Eye (tissue), 1 donor: ENCODE measurements at places on chromosomes 16 and 17.

DNA sequence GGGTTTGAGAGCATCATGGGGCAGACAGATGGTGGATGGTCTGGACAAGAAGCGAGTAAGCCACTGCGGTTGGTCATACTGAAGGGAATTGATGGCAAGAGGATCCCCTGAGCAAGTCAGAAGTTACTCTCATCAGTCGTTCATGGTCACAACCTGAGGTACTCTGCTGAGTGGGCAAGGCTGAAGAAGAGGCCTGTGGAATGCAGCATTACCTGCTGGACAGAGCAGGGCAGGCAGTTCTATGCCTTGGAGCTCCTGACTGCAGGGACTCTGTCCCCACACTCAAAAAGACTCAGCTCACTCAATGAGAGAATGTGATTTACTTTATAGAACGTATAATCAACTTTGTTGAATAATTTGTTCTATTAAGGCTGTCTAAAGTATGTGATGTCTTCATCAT, 28.3 kb downstream of the ALDH3A2 start:
- DNase-seq = no peak

DNA sequence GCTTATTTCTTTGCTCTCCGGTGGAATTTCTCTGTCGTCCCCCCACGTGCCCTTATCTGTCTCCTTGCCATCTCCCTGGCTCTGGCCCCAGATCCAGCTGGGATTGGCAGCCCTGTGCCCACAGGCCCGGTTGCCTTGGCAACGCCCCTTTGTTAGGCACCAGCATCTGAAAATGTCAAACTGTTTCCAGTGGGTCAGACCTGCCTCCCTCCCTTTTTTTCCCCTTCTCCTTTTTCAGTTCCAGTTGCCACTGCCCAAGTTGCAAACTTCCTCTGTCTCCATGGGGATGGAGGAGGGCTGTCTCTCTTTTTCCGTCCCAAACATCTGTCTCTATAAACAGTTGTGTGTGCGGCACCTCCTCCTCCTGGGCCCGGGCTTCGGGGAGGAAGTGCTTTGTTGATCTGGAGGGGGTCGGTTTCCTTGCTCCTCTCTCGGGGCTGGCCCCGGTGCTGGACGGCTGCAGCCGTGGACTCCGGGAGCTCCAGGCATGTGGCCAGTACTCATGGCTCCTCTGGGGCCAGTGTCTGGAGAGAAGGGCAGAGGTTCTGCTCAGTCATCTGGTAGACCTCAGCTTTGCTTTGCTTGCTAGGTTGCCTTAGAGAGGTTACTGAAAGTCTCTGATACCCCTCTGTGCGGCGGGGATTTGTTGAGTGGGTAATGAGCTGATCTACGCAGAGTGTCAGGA, 35.3 kb downstream of the SOCS3 start:
- DNase-seq = peak; percentile 87

DNA sequence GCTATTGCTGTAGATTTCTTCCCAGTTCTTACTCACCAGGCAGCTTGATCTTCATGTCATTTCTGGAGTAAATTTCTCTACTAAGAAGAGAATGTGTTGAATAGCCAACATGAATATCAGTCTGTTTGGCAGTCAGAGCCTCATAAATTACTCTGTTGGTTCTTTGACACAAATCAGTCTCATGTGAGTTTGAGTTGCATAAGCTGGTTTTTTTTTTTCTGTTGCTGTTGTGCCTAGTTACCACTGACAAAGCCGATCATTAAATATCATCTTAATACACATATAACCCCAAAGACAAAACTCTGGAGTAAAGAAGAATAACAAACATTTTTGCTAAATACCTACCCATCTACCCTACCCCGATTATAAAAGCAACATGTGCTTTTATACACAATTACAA, 240.5 kb upstream of the KCNJ16 start:
- DNase-seq = no peak

DNA sequence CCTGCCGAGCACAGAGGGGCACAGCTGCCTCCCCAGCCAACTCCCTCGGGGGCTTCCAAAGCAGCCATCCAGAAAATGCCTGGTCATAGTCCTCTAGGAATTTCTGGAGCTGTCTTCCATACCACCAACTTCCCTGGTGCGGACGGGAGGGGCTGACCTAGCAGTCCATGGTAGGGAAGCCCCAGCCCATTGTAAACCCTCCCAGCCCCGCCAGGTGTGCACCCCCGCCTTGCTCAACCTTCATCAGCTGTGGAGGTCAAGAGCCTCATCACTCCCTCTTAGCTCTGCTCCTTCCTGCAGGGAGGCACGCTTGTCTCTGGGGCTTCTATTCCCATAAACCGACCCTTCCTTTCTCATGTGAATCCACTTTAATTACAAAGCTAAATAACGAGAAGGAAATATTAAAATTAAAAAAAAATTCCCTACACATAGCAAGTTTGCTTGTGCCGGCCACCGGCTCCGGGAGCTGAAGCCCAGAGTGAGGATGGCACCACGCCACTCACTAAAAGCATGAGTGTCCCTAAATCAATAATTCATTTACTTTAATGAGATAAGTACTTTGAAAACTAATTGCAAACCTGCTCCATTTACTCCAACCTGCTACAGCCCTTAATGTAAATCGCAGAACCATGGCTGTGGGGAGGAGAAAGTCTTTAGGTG, 181.4 kb downstream of the ENGASE start:
- peak; percentile 25 for DNase-seq

- peak; percentile 3 for DNase-seq
Observed at GRCh38 chr16:25108054-25108453, 3.5 kb upstream of the LCMT1 start.

- no peak for DNase-seq
Observed at GRCh38 chr16:88734361-88734728, 28.0 kb downstream of the CTU2 start.

DNA sequence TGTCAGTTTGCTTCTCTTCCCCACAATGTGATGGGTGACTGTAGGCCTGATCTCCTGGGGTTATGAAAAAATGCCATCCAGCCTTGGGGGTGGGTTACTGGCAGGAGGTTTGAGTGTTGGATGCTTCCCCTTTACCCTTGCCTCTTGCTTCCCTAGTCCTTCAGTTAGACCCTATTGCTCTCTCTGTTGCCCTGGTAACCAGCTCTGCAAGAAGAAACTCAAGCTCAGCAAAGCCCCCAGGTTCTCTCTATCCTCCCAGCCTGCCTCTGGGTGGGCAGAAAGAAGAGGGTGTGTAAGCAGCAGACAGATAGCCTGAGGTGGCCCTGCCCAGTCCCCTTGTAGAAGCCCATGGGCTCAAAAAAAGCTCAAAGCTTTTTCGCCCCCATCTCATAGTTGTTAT, 2.8 kb upstream of the RAPGEFL1 start:
- no peak for DNase-seq
